ENCODE measurements at places on chromosomes 5 and 9.

DNA sequence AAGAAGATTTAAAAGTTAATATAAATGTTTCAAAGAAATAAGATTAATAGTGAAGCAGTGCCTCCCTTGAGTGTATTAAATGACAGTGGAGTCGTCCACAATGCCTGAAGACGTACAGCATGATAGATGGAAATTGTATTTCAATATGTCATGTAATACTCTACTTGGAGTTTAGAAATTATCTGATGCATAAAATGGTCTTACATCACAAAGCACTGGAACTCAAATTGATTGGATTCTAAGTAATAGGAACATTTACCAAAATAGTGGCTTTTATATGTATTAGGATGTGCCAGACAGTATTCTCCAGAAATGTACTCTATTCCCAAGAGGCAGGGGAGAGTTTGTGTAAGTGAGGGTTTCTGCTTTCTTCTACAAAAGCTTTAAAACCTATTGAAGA lies 49.4 kb downstream of the CDH10 start:
- DNase-seq: no peak

- DNase-seq: no peak
Measured at GRCh38 chr9:12778389-12778788, 3.6 kb downstream of the LURAP1L start.

- DNase-seq: no peak
Measured at GRCh38 chr9:90511711-90512110, 130.9 kb downstream of the DIRAS2 start.

- no peak for DNase-seq
Measured at GRCh38 chr5:175772747-175773533, 98.4 kb upstream of the CPLX2 start.

- no peak for DNase-seq
Measured at GRCh38 chr9:16139774-16140173, 586.9 kb downstream of the CCDC171 start.

- no peak for DNase-seq
Measured at GRCh38 chr5:27571681-27572080, 533.3 kb upstream of the CDH9 start.

- no peak for DNase-seq
Measured at GRCh38 chr5:147400881-147401280, 109.0 kb downstream of the DPYSL3 start.

Measured in Kasumi-1 (cell line).